GM10248 (cell line): ENCODE measurements at places on chromosomes 5 and 9.
A peak's percentile ranks its signal among the peaks of the same experiment; 100 is the strongest.

DNA sequence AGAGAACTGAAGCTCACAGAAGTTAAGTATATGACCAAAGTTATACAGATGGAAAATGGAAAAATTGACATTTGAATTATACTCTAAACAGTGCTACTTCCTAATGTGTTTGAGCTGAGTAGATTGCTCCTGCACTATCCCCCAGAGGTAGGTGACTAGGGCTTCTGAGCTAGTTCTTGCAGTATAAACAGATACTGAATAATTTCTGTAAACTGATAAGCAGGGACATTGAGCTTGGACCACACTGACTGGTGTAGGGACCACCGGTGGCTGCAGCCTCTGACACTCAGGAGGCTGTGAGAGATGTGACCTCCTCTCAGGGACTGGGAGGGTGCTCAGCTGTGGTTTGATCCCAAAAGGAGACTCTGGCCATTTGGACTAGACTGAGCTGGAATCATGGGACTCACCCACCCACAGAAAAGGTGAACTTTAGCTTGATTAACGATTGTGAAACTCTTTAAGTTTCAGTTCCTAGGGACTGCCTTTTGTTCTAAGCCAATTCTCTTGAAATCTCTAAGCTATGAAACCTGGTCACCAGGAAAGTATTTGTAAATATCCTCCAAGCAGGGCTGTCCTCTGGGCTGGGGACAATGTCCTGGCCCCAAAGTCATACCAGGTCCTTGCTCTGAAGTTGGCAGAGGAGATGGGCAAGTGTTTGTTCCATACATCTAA, 291.5 kb downstream of the SEC61B start:
- DNase-seq, result peak; percentile 59

DNA sequence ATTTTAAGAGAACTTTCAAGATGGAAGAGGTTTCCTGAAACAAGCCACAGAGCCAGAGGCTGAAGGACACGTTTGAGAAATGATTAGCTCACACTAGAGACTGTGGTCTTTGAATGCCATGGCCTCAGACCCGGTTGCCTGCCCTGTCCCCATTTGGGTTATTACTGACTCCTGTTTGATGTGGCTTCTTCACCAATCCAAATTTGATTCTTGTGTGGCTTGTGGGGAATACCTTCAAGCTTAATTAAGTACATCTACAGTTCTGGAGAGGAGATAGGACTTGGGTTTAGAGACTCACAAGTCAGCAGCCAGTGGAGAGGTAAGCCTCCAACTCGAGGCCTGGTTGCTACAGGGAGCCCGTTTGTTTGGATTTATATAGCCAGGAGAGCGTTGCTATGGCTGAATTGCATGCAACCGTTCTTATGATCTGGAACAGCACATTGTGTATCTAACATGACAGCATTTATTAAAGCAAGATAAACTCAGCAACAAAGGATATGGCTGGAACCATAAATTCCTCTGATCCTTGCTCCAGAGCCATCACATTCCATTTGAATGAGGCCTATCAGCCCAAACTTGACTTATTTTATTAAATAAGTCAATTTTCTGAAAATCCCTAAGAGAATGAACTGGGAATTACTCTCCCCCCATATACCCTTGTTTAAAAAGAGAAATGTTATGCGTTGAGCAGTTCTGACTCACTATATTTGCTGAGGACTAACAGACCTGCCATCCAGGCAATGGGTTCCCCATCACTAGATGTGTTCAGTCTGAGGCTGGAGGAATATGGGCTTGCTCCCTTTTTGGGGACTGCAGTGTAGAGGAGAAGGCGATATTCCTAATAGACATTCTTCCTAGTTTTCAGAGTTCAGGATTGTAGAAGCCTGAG, 88.4 kb upstream of the TNFSF8 start:
- DNase-seq, result no peak

GRCh38 chr5:172303572-172304335, 20.2 kb upstream of the UBTD2 start:
- no peak for DNase-seq

GRCh38 chr5:147763791-147764525, 18.6 kb downstream of the JAKMIP2 start:
- DNase-seq, result no peak

DNA sequence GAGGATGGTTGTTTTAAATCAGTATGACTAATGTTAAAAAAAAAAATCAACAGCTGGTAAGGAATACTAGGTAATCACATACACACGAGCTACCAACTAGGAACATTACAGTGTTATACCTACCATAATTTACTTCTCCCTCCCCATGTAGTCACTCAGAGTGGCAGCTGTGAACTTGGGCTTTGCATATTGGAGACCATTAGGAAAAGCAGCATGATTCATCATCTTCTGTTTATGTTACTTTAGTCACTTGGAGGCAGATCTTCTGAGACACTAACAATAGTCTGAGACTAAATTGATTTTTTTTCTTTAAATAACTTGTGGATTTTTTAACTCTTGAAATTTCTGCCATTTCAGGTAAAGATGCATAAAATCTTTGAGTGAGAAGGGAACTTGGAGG, 141.5 kb upstream of the NR4A3 start:
- DNase-seq, result no peak

DNA sequence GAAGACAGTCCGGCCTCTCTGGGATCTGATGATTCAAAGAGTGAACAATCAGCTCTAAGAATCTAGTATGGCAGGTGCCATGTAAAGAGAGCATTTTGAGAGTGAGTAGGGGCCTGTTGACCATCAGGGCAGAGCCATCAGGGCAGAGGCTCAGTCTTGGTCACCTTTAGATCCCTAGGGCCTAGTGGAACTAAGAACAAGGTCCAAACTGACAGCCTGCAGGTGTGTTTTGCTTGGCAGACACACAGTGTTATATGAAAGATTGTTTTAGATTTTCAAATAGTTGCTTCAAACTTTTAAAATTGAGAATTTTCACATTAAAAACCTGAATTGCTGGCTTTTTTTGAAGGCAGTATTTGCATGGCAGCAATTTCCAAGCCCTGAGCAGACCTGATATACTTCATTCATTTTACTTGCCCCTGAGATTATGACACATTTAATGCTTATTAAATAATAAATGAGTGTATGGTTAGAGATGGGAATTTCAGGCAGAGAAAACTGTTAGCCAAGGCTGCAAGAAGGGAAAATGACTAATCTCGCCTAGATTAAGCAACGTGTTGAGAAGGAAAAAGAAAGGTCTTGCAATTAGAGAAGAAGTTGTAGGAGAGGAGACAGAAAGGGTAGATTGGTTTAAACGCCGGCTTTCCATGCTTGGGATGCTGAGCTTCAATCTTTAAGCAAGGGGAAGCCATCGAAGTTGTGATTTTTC, 279.6 kb downstream of the ARRDC3 start:
- DNase-seq, result no peak

- DNase-seq, result no peak
Observed at GRCh38 chr5:124022966-124023365, 511.0 kb downstream of the CSNK1G3 start.

DNA sequence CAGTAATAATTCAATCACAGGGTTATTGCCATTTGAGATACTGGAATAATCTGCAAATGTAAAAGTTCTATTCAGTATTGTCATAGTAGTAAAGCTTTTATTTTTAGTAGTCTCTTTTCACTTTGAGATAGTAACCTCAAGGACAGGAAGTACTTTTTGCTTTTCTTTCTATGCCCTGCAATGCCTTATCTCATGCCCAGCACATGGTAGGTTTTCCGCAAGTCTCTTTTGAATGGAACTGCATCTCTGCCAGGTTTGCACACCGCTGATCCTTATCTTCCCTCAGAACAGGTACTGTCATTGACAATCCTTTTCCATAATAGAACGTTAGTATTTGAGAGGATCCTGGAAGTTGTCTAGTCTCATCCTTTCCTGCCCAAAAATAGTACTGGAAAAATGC, 91.8 kb upstream of the IFNK start:
- no peak for DNase-seq

DNA sequence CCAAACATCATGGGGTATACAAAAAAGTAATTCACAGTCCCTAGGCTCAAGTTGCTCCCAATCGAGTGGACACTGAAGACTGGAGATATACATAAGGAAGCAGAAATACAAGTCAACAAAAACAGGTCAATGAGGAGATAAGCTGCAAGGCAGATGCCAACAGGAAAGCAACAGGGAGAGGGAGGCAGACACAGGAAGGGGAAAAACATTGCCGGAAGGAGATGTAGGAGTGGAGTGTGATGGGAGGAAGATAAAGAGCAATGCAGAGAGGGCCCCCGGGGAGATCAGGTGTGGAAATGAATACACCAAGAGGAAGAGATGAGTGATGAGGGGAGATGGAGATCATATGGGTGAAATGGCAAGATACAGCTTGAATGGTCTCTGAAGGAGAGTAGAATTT, 243.0 kb downstream of the RAB3C start:
- DNase-seq, result no peak
